Activated CD4-positive, alpha-beta T cell treated with anti-CD3 and anti-CD28 coated beads, Interleukin-10, Interleukin-2, amounts not matched to agents 100 ng/mL and 50 ng/mL, durations not matched to agents 16 hours and 8 hours (primary cell): ENCODE measurements at places on chromosomes 12 and 14.

GRCh38 chr14:105536051-105536450 lies 9.7 kb downstream of the TMEM121 start:
- DNase-seq: no peak

DNA sequence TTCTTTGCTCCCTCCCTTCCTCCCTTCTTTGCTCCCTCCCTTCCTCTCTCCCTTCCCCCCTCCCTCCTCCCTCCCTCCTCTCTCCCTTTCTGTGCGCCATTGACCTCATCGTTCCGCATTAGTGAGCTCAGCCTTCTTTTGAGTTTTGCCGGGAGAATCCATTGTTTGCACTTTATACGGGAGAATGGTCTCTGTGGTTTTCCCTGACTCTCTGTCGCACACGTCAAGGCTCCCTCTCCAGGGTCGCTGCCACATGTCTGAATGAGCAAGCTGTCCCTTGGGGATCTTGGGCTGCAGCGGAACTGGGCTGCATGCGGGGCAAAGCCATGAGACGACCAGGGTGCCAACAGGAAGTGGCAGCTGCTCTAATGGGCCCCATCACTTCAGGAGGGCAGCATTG lies 118.5 kb downstream of the GLT1D1 start:
- DNase-seq: no peak

- no peak for DNase-seq
These were observed 100.5 kb downstream of the ZNF664 start for GRCh38 chr12:124073356-124074035.

DNA sequence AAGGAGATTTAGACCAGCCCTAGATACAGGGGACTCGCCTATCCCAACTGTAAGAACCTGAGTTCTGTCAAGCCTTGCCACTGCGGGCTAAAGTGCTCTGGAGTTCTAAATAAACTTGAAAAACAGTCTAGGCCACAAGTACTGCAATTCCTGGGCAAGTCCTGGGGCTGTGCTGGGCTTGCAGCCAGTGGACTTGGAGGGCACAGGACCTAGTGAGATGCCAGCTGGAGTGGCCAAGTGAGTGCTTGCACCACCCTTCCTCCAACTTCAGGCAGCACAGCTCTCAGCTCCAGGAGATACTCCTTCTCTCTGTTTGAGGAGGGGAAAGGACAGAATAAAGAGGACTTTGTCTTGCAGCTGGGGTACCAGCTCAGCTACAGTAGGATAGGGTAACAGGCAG lies 307.6 kb upstream of the FBXO33 start:
- no peak for DNase-seq

DNA sequence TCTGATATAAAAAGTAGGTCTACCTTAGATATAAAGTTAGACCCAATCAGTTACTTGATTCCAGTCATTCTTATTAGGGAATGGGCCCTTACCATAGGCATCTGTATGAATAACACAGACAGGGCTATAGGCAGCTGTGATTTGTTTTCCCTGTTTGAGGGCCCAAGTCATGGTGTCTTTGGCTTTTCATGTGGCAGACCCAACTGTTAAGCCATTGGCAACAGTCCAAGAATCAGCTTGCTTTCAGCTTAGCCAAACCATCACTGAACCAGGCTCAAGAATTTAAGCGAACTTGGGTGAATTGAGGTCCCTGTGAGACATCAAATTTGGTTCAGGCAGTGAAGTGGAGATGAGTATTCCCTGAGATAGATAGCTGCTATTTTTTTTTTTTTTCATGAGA lies 111.2 kb downstream of the LRRIQ1 start:
- no peak for DNase-seq

- no peak for DNase-seq
These were observed 39.1 kb downstream of the TSPAN11 start for GRCh38 chr12:30965613-30965985.
